ENCODE measurements at places on chromosomes 1 and 21.

DNA sequence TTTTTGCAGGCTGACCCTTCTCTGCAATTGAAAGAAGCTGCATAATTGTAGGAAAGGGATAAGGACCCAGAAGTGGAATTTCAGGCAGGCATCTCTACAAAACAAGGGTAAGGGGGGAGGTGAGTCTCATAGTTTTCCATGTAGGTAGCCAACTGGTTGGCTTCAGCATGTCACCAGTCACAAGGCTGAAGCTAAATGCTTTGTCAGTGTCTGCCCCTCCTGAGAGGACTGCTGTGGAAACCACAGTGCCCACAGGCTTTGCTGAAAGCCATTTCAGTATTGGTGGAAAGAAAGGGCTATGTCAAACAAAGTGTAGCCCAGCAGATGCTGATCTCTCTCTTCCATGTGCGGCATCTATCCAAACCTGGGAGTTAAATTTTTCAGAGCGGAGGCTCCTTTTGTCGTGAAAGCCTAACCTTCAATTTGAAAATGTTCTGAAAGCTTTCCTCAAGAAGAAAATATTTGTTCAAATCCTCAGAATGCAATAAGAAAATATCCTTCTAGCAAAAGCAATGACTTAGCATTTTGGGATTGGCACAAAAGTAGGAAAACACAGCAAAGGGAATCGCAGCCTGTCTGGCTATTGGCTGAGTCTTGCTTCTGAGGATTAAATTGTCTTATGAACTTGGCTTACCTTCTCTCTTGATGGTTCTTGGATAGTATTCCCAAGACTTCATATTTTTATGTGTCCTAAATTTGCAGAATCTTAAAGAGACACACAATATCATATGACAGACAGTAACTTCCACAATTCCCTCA, 591.7 kb downstream of the PLPP3 start:
- DNase-seq, result no peak

GRCh38 chr21:44285138-44285992, at the start of gene AIRE:
TSS of gene AIRE (plus strand) at chr21:44285876. CDS start at chr21:44286007, 131 bp downstream.
- no peak for DNase-seq

- DNase-seq, result no peak
Measured at GRCh38 chr1:241413974-241414373, 57.0 kb upstream of the RGS7 start.

GRCh38 chr1:207698822-207699483, 52.9 kb upstream of the CD46 start:
- DNase-seq, result peak; percentile 20

DNA sequence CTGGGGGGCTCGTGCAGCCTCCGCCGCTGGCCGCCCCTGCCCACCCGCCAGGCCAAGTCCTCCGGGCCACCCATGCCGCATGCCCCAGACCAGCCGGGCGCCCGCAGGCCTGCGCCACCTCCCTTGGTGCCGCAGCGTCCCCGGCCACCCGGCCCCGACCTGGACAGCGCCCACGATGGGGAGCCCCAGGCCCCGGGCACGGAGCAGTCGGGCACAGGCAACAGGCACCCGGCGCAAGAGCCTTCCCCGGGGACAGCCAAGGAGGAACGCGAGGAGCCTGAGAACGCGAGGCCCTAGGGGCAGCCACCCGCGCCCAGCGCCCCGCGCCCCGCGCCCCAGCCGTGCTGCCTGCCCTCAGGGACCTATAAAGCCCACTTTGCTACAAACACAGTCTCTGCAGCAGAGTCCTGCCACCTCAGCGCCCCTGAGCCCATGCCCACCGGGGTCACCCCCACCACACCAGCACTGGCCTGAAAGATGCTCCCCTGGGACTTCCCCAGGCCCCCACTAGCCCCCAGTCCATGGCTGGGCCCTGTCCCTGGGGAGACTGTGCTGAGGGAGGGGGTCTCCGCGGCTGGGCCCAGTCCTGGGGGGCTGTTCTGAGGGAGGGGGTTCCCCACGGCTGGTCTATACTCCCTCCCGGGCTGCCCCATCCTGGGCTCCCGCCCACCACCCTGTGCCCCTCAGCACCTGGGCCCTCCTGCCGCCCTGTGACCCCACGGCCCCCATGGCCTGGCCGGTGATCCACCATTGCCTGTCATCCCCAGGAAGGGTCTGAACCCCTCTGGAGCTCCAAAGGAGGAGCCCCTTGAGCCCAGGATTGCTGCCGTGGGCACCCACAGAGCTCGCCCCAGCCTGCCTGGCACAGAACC, 8.6 kb downstream of the TNFRSF18 start:
- DNase-seq, result no peak

- DNase-seq, result peak; percentile 76
Measured at GRCh38 chr1:156727926-156728598, at the start of gene METTL25B. TSS of gene METTL25B (plus strand) at chr1:156728469. CDS start at chr1:156729105, 636 bp downstream.

- DNase-seq, result no peak
Measured at GRCh38 chr1:79554688-79555087, 548.2 kb upstream of the ADGRL4 start.

DNA sequence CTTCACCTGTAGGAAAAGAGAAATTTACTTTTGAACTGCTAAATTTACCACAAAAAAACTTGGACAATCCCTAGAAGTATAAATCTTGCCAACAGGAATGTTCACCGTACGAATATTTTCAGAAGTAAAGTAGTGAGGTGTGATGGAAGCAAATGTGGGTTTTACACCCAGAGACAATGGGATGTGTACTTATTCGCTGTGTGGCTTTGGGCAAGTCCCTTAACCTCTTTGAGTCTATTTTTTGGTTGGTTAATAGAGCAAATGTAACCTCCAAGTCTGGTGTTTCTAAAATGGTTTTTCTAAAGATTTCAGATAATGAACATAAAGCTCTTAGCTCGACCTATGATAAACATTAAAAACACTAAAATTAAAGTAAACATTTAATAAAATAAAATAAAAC, 51.2 kb downstream of the TPR start:
- DNase-seq, result no peak

GRCh38 chr1:37483785-37484184, 9.4 kb downstream of the ZC3H12A start:
- no peak for DNase-seq

DNA sequence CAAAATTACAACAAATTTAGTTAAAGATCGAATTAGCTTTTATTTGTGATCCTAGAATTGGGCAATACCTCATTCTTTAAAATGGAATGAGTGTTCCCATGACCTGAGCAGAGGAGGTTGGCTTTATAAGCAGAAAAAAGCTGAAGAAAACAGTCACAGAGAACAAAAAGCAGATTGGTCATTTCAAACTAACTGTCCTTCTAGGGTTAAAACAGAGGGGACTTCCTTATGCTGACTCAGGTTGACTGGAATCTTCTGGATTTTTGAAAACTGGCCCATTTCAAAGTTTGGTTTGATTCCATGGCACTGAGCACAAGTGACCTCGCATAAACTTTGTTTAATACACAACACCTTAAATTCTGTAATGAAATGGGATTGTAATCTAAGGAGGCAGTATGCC, 17.6 kb downstream of the NFASC start:
- no peak for DNase-seq

- no peak for DNase-seq
Measured at GRCh38 chr1:42335809-42336518, 929 bp upstream of the FOXJ3 start.

- no peak for DNase-seq
Measured at GRCh38 chr1:159988006-159988405, 34.0 kb upstream of the SLAMF9 start.

DNA sequence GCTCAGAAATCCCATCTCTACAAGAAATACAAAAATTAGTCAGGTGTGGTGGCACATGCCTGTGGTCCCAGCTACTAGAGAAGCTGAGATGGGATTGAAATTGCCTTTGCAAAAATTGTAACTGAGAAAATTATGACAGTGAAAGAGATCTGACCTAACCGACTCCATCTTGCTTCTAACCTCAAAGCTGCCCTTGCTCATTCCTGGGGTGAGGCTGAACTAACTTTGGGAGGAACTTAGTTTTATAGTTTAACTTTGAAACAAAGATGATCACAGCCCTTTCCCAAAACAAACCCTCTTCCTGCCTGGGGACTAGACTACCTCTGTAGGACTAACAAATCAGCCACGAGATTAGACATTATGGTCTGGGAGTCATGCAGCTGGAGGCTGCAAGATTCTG, 33.8 kb upstream of the ERO1B start:
- DNase-seq, result no peak

GRCh38 chr1:115650961-115651360, 9.2 kb downstream of the VANGL1 start:
- DNase-seq, result no peak

DNA sequence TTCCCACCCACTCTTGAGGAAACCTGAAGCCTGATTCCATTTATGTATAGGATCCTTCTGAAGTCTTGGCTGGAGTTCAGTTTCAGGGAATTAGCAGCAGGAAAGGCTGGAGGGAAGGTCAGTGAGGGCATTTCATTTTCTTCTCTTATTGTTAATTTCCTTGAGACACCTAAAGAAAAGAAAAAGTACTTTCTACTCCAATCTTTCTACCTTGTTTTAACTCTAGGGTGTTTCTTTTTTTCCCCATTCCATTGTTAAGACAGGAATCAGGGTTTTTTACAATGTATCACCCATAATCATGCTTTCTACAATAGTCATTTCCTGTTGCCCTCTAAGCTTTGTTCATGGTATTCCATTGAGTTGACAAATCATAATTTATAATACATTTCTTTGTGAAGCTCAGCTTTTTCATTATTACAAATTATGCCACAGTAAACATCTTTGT, 27.4 kb downstream of the SNRPE start:
- DNase-seq, result no peak
